ENCODE measurements at places on chromosomes 5 and 9.
A peak's percentile ranks its signal among the peaks of the same experiment; 100 is the strongest.

DNA sequence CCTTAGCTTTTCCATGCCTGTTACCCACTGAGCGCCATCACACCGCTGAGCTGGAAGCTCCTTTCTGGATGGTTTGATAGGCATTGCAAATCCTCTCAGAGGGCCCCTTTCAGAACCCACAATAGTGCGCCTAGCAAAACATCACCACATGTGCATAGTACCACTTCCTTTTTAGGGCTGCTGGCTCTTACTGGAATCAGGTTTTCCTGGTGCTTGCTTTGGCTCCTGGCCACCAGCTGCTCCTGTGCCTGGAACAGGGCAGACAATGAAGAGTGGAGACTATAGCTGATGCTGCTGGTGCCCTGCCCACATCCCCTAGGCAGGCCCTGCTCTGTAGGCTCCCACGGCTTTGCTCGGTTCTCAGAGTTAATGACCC is 163.6 kb upstream of the SEMA6A start:
- no peak for DNase-seq

GRCh38 chr9:130450344-130451003 is 5.7 kb downstream of the ASS1 start:
- no peak for DNase-seq

DNA sequence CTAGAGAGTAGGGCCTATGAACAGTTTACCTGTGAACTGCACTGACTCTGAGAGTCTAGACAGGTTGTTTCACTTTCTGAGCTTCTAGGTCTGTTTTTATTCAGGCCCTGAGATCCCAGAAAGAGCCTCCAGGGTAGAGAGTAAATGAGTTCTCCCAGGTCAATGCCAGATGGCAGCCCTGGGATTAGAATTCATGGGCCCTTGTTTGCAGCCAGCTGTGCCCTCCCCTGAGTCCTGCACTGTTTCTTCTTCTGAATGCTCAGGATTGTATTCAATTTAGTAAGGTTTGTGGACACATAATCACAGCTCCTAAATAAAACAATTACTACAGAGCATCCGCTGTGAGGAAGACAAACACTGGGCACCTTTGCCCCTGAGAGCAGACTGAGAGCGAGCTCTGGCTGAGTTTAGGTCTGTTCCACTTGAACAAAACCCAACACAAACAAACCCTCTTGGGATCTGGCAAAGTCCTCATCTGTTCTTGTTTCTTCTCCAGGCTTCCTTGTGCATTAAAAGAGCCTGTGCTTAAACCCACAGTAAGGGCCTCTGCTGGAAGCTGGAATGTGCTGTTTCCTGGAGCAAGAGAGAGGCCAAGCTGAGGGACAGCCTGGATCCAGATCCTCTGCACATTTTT is 29.9 kb downstream of the FAM219A start:
- DNase-seq: no peak

- no peak for DNase-seq
These were observed 46.9 kb upstream of the GAS1 start for GRCh38 chr9:86994231-86994630.

DNA sequence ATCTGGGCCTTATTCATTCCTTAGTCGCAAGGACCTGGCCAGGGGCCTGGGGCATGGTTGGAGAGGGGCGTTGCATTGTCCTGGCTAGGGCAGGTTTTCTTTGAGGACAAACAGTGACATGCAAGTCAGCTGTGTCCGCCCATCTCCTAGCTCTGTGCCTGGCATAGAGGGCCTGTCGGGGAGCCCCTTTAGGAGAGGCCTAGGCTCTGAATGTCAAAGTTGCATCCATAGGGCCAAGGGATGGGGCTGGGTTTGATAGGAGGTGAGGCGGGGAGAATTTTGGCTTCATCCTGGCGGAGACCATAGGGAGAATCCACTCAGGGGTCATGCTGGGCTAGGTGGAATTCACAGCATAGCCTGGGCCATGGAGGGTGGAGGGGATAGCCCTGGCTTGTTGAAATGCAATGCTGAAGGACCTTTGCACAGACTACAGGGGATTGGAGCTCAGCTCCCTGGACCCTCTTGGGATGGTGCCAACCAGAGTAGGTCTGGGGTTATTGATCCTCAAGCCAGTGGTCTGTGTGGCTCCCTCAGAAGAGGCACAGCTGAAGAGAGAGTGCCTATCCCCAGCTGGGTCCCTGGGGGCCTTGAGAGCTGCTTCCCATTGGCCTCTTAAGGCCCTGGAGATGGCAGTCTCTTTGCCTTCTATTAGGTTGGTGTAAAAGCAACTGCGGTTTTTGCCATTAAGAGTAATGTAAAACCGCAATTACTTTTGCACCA is 104.0 kb downstream of the RGS3 start:
- no peak for DNase-seq

DNA sequence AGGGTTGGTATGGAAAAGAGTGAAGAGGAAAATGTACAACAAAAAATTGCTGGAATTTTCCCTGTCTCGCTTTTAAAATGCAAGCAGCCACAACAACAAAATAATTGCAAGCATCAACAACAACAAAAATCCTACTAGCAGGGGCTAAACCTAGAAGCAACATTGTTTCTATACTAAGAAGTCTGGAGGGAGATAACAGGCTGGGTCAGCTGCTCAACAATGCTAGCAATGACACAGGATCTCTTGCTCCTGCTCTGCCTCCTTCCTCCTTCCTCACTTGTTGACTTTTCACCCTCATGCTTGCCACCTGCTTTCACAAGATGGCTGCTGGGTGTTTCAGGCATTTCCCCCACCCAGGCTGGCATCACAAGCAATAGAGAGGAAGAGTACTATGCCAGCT is 7.6 kb upstream of the AOPEP start:
- DNase-seq: no peak

- DNase-seq: no peak
These were observed 129.2 kb downstream of the ZDHHC21 start for GRCh38 chr9:14563902-14564624.

GRCh38 chr9:18149471-18150011 is 324.4 kb upstream of the ADAMTSL1 start:
- DNase-seq: no peak

DNA sequence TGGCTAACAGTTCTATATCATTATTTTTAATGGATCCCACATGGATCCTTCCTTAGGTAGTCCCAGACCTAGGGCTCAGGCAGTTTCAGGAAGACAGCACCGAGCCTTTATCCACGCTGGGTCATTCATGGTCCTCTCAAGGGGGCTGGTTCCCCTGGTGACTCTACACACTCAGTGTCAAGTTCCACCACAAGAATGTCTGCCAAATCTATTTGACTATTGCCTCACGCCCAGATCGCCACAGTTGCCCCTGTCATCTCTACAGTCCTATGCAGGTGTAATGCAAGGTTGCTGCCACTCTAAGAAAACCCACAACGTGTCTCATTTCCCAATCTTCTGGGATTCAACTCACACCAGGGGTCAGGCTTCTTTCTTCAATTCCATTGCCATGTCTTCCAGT is 8.0 kb upstream of the ZNF366 start:
- no peak for DNase-seq

- no peak for DNase-seq
These were observed 192.5 kb upstream of the ZNF462 start for GRCh38 chr9:106670418-106670817.

- DNase-seq: no peak
These were observed 19.2 kb downstream of the FAM240B start for GRCh38 chr9:38700695-38701094.

- DNase-seq: no peak
These were observed 89.9 kb downstream of the MAMDC2 start for GRCh38 chr9:70133253-70134208.

DNA sequence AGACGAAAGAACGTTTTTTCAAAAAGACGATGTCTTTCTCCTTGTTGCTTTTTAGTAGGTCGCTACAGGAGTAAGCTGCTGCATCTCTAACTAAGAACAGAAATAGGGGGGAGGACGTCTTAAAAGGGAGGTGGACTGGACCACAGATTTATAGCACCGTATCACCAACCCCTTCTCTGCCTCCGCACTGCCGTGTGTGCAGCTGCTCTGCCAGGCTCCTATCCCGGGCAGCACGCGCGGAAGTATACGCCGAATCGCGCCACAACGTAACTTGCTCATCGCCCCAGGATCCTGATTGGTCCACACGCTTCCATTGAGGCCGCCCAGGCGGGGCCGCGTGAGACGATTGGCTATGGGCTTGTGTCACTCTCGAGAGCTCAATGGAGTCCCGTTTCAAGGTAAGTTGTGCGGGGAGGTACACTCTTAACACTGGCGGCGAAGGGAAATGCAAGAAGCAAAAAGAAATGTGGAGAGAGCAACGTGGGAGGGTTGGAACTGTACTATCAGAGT is at the start of gene ELAVL2:
TSS of gene ELAVL2 (minus strand) at position 121 of the 510 bp plus-strand sequence. CDS start 64,006 bp downstream, outside the sequence.
- DNase-seq: no peak

DNA sequence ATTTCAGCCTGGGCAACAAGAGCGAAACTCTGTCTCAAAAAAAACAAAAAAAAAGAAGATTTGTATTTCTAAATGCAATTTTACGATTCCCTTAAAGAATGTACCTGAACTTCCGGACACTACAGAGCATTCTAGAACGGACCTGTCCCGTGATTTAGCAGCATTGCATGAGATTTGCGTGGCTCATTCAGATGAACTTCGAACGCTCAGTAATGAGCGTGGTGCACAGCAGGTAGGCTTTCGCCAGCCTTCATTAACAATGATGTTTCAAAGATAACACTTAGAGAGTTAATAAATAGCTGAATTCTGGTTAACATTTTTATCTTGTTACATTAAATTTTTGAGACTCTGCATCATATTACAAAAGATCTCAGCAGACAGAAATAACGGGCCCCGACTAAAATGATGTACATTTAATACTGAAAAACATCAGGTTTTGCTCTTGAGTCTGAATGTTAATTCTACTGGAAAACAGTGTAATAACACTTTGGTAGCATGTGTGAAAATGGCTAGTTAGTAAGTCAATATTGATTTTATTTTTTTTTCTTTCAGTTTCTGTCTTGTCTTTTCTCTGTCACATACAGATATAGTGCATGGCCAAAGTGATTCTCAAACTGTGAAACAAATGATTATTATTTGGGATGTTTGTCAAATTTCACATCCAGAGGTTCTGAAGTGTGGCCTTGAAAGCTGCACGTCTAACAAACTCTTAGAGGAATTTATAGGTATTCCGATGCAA is 23.3 kb downstream of the CCNH start:
- DNase-seq: no peak

DNA sequence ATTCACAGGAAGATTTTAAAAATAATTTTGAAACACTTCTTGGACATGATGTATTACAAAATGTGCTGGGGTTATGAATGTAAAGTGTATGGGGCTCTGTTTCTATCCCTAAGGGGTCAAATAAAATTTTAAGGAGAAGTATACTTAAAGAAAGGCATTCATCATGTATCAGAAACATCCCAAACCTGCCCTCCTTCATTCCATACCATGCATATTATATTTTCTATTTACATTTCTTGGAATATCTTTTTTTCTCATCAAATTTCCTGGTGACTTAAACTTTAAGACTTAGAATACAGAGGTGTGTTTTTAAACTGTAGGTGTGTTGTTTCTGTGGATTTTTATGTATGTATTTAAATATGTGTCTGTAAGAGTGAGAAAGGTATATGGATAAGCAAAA is 96.1 kb upstream of the ADAMTS19 start:
- no peak for DNase-seq

- no peak for DNase-seq
These were observed 53.7 kb downstream of the EFNA5 start for GRCh38 chr5:107617052-107617451.

DNA sequence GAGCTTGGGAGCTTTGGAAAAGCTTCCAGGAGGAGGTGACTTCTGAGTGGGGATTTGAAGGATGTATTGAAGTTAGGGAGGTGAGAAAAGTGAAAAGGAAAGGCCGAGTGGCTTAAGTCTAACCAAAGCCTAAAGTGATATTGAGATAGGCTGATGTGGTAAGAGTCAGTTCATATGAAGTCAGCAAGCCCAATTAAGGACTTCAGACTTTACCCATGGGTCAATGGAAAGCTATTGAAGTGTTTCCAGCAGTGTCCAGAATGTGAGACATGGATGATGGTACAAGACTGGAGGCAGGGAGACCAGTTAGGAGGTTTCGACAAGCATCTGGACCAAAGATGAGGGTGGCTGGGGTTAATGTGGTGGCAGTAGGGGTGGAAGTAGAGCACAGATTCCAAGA is 134.3 kb upstream of the WWC1 start:
- no peak for DNase-seq

GRCh38 chr5:107428303-107428813 is 242.4 kb downstream of the EFNA5 start:
- peak; percentile 19 for DNase-seq

- DNase-seq: no peak
These were observed 45.1 kb downstream of the PCSK5 start for GRCh38 chr9:75935591-75935990.

DNA sequence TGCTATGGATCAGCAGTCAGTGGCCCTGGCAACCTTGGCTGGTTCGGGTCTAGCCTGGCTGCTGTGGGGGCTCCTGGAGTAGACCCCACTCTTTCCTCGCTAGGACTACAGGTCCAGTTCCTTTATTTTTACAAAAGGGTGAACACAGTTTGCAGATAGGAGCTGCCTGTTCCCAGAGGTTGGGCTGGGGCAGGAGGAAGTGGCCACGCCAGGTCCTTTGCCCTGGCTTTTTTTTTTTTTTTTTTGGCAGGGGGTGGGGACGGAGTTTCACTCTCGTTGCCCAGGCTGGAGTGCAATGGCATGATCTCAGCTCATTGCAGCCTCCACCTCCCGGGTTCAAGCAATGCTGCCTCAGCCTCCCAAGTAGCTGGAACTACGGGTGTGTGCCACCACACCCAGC is 7.9 kb downstream of the SLC2A6 start:
- DNase-seq: peak; percentile 18

DNA sequence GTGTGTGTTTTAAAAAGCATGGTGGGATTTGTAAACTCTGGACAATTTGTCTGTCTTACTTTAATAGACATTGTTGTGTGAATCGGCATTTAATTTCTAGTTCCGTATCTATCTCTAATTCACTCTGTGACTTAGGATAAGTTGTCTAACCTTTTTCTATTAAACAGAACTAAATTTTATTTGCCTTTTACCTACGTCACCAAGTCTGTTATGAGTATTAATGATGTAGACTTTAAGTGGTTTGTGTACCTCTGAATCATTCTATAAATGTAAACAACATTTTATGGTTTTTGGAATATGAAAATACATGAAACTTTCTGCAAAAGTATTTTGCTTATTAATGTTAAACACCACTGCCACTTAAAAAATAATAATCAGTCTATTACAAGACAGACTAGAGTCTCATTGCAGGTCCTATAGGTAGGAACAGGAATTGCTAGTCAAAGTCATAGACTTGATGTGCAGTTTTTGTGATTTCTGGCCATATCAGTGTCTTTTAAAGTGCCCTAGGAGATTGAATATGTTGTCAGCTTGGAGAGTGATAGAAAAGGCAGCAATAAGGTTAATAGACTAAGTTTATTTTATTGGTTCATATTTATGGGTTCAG is 5.6 kb downstream of the RBM27 start:
- no peak for DNase-seq

GRCh38 chr5:119597728-119598298 is 31.5 kb upstream of the FAM170A start:
- no peak for DNase-seq
